Stimulated activated CD8-positive, alpha-beta memory T cell treated with anti-CD3 and anti-CD28 coated beads, Interleukin-15, amount 100 ng/mL, for 48 hours (primary cell): ENCODE measurements at places on chromosomes 7 and 10.

- peak; percentile 22 for DNase-seq
Observed at GRCh38 chr7:75920431-75921161, 5.6 kb downstream of the POR start.

- DNase-seq: no peak
Observed at GRCh38 chr7:118053353-118053752, 130.6 kb upstream of the LSM8 start.

GRCh38 chr7:143300959-143301935 lies 13.1 kb downstream of the CASP2 start:
- no peak for DNase-seq

DNA sequence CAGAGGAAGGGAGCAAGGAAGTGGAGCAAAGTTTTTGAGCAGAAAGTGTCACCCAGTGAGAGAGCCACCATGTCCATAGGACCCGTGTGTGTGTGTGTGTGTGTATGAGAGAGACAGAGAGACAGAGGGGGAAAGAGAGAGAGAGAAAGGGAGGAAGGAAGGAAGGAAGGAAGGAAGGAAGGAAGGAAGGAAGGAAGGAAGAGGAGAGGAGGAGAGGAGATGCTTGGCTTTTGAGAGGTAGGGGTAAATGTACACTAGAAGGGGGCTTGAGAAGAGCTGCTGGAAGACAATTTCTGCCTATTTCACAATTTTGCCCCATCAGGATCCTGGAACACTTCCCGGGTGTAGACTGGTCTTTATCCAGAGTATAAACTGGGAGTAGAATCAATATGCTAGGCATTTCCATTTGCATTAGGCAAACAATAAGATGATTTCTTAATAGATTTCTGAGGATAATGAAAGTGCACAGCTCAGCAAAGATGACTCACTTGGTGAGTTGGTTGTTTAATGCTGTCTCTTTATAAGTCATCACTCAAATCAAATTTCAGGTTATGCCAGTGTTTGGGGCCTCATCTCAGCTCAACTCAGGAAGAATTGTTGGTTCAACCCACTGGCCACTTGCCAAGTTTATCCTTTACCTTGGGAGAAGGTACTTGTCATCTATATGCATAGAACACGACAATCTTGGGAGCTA lies 70.0 kb upstream of the FAM13C start:
- no peak for DNase-seq

- no peak for DNase-seq
Observed at GRCh38 chr7:155506854-155507337, 39.5 kb downstream of the CNPY1 start.

DNA sequence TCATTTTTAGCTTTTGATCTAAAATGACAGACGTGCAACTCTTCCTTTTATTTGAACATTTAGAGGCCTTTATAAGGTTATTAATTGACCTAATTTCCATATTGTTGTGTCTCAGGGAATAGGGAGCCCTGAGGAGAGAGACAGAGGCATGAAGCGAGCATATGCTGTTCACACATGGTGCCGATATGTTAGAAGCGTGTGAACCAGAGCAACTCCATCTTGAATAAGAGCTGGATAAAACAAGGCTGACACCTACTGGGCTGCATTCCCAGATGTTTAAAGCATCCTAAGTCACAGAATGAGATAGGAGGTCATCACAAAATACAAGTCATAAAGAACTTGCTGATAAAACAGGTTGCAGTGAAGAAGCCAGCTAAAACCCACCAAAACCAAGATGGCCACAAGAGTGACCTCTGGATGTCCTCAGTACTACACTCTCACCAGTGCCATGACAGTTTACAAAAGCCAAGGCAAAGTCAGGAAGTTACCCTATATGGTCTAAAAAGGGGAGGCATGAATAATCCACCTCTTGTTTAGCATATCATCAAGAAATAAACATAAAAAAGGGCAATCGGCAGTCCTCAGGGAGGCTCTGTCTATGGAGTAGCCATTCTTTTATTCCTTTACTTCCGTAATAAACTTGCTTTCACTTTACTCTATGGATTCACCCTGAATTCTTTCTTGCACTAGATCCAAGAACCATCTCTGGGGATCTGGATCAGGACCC lies 80.1 kb downstream of the SEC61G start:
- no peak for DNase-seq

DNA sequence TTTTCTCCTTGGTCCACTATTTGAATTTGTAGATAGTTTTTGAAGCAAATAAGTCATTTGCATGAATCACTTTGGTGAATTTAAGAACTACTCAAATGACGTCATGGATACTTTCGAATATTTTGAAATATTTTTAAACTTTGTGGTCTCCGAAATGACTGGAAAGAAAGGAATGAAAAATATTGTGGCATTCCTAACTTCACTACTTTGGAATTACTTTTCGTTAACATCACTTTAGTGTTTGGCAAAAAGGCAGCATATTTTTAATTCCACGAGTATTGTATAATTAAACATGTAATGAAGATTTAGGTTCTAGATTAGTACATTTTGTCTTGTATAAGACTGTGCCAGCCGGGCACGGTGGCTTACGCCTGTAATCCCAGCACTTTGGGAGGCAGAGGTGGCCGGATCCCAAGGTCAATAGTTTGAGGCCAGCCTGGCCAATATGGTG lies 35.3 kb upstream of the ZRANB1 start:
- DNase-seq: no peak

- no peak for DNase-seq
Observed at GRCh38 chr7:11213266-11213665, 239.6 kb downstream of the PHF14 start.

- no peak for DNase-seq
Observed at GRCh38 chr10:54063514-54063913, 737.5 kb downstream of the PCDH15 start.

DNA sequence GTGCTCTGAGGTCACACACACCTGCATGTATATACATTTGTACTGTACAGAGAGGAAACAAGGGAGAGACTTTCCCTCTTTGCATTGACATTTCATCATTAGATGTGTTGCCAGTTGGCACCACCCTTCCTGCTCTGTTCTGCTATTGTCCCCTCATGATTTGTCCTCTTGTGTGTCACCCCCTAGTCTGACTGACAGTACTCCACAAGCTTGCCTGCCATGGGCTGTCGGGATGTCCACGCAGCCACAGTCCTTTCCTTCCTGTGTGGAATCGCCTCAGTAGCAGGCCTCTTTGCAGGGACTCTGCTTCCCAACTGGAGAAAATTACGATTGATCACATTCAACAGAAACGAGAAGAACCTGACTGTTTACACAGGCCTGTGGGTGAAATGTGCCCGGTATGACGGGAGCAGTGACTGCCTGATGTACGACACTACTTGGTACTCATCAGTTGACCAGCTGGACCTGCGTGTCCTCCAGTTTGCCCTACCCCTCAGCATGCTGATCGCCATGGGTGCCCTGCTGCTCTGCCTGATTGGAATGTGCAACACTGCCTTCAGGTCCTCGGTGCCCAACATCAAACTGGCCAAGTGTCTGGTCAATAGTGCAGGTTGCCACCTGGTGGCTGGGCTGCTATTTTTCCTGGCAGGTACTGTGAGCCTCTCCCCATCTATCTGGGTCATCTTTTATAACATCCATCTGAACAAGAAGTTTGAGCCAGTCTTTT lies 9.4 kb downstream of the CLDN12 start:
- DNase-seq: no peak

GRCh38 chr10:34484164-34484563 lies 330.9 kb downstream of the PARD3 start:
- DNase-seq: no peak

GRCh38 chr7:153383781-153384180 lies 624.2 kb downstream of the ACTR3B start:
- DNase-seq: no peak

GRCh38 chr7:103795107-103795506 lies 194.4 kb downstream of the RELN start:
- no peak for DNase-seq

DNA sequence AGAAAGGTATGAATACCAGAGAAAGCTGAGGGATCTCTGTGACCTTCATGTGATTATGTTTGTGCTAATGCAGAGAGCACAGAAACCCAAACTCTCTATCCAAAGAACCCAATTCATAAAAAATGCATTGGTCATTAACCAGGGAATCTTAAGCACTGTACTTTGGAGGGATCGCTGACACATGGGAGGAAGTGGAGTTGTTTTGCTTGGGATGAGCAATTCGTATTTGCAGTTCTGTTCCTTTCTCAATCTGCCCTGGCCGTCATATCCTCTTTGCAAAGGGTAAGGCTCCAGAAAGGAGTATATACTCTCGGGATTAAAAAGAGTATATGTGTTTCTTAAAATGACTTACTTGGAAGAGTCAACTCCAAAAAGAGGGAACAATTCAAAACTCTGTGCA lies 221.3 kb downstream of the POU6F2 start:
- no peak for DNase-seq

- DNase-seq: no peak
Observed at GRCh38 chr10:2201534-2202099, 464.3 kb upstream of the ADARB2 start.

- DNase-seq: no peak
Observed at GRCh38 chr10:59245686-59246085, 69.2 kb downstream of the PHYHIPL start.

- DNase-seq: no peak
Observed at GRCh38 chr7:149081914-149082313, 8.6 kb downstream of the ZNF786 start.

DNA sequence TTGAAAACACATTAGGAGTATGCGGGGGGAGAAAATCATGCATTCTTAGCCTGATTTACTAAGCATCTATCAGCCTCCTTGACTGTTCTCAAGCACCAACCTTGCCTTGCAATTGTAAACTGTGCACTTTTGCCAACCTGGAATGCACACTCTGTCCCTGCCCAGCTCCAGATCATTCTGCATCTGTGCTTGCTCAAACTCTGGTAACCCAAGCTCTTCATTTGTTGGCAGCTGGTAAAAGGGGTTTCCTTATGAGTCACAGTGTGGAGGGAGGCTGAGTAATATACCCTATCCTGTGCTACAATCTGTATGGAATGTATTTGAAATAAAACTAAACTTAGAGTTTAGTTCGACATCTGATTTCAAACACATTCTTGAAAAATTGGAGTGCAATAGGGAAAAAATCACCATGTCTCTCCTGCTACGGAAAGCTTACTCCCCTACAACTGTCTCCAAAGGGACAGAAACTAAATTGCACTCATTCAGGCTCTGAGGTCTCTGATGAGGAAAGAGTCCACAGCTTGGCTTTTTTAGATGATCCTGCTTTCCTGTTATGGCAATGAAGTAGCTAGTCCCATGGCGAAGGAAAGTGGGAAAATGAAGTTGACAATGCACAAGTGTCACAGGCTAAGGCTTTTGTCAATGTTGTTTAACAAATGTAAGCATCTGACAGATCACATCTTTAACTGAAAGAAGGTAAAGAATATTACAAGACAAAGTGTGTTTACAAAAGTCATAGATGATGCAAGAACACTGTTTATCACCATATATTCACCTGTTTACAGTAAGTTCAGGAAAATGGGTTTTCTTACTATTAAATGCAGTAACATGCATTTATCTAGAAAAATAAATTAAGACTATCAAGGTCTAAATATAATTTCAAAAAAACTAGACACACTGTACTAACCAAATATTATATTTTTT lies 61.9 kb downstream of the TES start:
- DNase-seq: no peak

GRCh38 chr10:112811741-112812551 lies 138.1 kb upstream of the TCF7L2 start:
- DNase-seq: no peak

- DNase-seq: no peak
Observed at GRCh38 chr10:102617041-102617440, 27.2 kb upstream of the TRIM8 start.

GRCh38 chr7:91020636-91021385 lies 243.4 kb upstream of the FZD1 start:
- DNase-seq: no peak

- DNase-seq: no peak
Observed at GRCh38 chr7:553636-554111, 34.0 kb upstream of the PDGFA start.

DNA sequence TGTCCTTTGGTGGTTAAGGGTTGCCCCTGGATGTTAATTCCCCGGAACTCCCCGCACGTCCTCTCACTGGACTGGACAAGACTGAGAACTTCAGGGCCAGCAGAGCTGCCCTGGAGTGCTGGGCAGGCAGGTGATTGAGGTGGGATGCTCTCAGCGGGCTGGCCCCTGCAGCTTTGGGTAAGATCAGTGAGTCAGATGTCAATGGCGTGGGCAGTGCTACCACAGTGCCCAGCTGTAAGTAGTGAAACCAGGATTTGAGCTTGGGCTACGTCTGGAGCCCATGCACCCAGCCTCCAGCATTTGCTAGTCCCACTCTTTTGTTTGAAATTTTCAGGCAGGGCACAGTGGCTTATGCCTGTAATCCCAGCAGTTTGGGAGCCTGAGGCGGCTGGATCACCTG lies 6.7 kb upstream of the SEPHS1 start:
- no peak for DNase-seq

DNA sequence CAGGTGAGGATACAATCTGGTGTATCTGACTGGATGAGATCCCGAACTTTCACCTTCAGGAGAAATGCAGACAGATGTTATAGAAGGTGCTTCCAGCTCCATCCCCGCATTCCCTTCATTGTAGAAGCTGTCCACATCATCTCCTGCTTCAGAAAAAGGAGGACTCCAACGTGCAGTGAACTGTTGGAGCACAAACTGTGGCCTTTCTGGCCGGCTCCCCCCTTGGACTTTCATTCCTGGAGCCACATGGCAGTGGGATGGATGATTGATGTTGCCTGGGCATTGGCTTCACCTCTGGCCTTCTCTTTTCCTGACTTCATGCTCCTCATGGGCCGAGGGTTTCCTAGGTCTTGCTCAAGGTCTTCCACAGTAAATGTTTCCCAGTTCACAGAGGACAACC lies 29.6 kb upstream of the ZNF273 start:
- no peak for DNase-seq

GRCh38 chr7:89514970-89515369 lies 639.3 kb upstream of the STEAP1 start:
- no peak for DNase-seq

DNA sequence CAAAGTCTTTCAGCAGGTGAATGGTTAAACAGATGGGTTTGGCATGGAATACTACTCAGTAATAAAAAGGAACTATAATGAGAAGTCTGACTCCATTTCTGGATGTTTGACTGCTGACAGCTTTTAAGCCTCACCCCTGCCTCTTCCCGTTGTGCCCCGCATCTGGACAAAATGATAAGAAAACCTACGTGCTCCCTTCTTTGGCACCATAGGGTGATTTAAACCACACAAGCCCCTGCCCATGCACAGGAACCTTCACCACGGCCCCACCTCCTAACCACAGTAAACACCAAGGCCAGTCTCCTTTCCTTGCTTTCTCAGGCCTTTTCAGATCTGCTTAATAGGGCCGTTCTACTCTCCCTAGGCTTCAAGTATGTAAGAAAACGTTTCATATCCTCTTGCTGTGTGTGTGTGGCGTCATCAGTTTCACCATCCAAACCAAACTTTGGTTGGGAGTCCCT lies 47.1 kb upstream of the UBN2 start:
- no peak for DNase-seq
